Activated CD8-positive, alpha-beta memory T cell treated with anti-CD3 and anti-CD28 coated beads for 48 hours (primary cell): ENCODE measurements at places on chromosomes 1 and 21.

DNA sequence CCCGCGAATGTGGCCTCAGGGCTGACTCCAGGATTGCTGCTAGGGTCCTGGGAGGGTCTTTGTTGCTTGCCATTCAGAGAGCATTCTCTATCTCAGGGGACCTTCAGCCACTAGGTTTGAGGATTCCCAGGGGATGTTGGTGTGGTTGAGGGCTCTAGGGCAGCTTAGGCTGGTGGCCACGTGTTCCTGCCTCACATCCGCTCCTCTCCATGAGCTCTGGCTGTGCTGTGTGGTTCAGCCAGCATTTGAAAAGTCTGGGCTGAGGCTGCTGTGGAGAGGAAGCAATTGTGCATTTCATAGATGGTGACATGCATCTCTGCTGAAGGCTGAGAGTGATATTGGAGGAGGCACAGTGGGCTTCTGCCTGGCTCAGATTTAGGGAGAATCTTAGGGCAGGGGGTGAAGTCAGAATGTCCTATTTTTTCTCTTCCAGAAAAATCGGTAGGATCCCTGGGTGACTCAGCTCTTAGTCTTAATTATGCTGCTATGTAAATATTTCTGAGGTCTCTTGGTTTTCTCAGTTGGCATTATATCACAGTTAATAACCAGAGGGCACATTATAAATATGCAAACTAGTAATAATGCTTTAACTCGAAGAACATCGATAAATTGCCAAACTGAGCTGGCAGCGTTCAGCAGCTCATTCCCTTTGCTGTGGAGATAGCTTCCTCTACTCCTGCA is 182.3 kb downstream of the CAMTA1 start:
- no peak for DNase-seq

- DNase-seq, result no peak
Observed at GRCh38 chr1:162632217-162632666, at the start of gene DDR2. DDR2 (plus strand) TSS chr1:162632464; CDS start chr1:162719064, 86,600 bp downstream.

GRCh38 chr21:41650526-41651145 is 116.2 kb downstream of the RIPK4 start:
- DNase-seq, result no peak

DNA sequence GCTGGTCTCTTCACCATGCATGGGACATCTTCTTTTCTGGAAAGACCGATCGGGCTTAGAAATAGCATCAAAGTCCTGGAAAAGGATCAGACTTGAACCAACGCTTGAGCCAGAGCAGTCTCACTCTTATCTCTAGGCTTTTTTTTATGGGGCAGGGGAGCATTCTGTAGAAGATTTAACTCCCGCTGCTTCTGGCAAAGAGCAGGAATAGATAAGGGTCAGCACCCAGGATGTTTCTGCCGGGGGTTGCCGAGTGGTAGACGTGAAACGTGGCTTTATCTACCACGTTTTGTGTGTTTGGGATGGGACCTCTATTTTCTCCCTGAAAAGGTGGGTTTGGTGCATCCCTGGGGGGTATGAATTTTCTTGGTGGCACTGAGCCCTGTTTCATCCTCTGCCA is 18.8 kb downstream of the SPSB1 start:
- no peak for DNase-seq

DNA sequence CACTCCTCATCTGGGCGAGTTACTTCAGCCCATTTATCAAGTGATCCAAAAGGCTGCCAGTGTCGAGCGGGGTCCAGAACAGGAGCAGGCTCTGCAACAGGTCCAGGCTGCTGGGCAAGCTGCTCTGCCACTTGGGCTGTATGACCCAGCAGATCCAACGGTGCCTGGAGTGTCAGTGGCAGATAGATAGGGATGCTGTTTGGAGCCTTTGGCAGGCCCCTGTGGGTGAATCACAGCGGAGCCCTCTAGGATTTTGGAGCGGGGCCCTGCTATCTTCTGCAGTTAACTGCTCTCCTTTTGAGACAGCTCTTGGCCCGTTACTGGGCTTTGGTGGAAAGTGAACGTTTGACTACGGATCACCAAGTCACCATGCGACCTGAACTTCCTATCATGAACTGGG is 7.5 kb downstream of the MMEL1 start:
- no peak for DNase-seq

- no peak for DNase-seq
Observed at GRCh38 chr1:35437200-35437599, 120.0 kb downstream of the KIAA0319L start.

DNA sequence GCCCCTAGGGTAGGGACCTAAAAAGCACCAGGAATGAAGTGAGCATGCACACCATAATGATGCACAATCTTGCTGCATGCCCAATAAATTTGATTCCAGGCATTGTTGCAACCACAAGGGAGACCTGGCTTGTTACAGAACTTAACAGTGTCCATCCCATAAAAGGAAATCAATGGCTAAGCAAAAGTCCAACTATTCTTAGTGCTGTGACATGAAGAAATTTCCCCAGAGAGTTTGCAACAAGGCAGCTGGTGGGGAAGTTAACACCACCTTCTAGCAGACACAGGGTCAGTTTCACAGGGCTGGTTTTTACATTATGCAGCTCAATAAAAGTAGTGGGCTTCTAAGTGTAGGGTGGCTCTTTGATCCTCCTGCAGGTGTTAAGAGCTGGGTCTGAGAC is 221.1 kb downstream of the KCNJ6 start:
- no peak for DNase-seq

- no peak for DNase-seq
Observed at GRCh38 chr1:9687874-9688582, 36.5 kb downstream of the PIK3CD start.

DNA sequence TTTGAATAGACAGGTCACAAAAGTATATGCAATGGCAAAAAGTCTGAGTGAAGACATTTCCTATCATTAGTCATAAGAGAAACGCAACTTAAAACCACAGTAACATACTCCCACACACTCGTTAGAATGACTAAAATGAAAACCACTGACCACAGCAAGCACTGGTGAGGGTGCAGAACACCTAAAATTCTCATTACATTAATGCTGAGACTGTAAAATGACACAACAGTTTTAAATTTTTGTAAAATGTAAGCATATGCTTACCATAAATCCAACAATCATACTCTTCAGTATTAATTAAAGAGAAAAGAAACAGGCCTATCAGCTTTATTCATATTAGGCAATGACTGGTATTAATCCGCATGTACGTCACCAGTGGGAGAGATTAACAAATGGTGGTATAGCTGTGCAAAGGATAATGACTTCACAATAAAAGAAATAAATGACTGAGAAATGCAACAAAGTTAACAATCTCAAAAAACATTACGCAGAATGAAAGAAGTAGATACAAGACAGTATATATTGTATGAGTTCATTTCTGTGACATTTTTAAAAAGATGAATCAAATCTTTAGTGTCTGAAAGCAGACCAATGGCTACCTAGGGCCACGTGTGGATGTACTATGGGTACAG is 253.5 kb downstream of the AKT3 start:
- DNase-seq, result no peak

DNA sequence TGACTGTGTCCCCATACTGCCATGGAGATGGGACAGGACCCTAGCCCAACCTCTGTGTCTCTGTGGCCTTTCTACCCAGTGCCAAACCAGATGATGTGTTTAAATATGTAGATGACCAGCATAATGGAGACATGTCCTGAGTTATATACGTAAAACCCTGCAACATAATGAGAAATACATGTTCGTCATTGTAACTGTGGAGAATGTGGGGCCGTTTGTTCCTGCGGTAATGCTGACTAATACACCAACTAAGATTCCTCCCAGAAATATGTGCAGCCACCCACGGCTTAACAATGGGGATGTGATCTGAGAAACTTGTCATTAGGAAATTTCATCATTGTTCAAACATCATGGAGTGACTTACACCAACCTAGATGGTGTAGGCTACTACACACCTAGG is 71.7 kb upstream of the SIM2 start:
- DNase-seq, result no peak

GRCh38 chr1:194104247-194104844 is 917.9 kb upstream of the B3GALT2 start:
- no peak for DNase-seq

DNA sequence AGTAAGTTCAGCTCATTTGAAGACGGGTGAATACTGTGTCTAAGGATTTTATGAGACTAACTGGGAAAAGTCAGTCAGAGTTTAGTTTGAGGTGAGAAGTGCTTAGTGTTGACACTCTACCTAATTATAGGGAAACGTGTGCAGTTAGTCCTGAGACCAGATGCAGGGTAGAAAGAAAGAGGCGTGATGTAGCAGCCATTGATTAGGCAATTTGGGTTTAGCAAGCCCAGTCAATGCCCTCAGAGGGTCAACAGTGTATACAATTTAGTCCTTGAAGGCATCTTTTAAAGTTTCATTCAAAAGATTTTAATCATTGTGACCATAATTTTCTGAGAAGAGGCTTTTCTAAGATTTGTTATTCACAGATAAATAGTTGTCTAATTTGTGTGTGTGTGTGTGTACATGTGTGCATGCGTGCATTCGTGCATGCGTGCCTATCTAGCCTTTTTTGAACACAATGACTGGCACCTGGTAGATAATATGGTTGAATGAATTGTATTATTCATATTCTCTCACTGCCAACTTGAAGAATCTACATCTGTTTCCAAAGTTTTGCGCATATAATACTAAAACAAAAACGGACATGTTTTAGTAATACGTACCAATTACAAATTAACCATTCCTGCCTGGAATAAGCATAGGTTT is 332.9 kb downstream of the SRGAP2C start:
- no peak for DNase-seq

DNA sequence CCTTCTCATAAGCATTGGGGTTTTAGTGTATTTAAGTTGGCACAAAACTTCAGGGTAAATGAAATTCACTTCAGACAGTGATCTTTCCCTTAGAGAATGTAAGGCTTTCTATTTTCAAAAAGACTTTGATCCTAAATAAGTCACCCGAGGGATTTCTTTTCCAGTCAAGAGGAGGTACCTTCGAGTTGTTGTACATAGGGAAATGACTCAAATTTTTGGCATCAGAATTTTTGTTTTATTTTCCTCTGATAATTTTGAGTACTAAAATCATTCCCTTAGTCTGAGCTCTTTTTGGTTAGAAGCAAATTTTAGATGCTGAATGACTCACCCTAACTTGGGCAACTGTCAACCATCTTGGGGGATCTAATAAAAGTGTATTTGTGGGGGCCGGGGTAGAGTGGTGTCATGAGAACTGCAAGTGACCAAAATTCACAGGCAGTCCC is 193.9 kb downstream of the DHRS3 start:
- no peak for DNase-seq

DNA sequence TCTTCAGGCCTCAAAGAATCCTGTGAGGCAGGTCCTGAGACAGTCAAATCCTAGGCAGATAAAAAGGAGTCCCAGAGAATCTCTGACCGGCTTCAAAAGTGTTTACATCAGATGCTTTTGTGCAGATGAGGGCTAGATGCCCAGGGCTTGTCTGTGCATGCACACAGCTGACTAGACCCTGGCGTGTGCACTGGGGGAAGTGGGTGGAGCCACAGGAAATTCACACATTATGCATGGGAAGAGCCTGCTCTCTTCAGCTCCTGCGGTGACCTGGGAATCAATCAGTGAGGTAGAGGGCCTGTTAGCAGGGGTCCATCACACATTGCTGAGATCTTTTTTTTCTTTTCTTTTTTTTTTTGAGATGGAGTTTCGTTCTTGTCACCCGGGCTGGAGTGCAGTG is 36.6 kb upstream of the NHLH2 start:
- no peak for DNase-seq

GRCh38 chr21:38909929-38910328 is 104.2 kb downstream of the ETS2 start:
- DNase-seq, result no peak

GRCh38 chr1:226457307-226457712 is 49.4 kb upstream of the PARP1 start:
- peak; percentile 16 for DNase-seq

DNA sequence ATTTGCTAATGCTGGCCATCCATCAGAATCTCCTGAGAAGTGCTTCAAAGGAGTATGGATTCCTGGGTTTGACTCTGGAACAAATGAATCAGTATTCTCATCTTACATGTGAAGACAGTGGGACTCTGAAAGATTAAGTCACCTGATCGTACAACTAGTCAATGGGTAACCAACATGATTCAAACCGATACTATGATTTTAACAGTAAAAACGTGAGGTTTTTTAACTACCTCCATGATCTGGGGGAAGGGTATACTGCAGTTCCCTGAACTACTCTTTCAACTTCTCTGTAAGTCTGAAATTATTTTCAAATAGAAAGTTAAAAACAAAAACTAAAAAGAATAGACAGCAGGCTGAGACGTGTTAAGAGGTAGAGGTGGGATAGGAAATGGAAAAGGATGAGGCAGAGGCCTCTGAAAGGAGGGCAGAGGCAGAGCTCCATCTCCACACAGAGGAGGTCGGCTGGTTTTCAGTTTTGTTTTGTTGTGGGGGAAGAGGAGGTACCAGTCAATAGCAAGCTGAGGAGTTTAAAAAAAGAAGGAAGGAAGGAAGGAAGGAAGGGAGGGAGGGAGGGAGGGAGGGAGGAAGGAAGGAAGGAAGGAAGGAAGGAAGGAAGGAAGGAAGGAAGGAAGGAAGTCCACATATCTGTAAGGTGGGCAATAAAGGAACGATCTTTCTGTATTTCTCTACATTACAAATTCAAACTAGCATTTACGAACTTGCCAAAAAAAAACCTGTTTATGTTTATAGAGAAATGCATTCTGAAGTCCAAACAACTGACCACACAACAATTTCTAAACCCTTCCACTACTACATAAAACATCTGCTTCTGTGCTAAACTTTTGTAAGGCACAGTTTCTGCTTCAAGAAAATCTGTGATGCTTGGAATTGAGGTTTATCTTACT is 213.1 kb downstream of the RERE start:
- DNase-seq, result no peak

- no peak for DNase-seq
Observed at GRCh38 chr1:59554011-59554663, 257.2 kb downstream of the FGGY start.

- no peak for DNase-seq
Observed at GRCh38 chr1:209388358-209388757, 195.2 kb upstream of the CAMK1G start.

GRCh38 chr1:215056584-215056983 is 26.0 kb upstream of the KCNK2 start:
- DNase-seq, result no peak

GRCh38 chr1:194289569-194290266 is 1103.3 kb upstream of the B3GALT2 start:
- DNase-seq, result no peak

GRCh38 chr1:30384286-30385245 is 338.8 kb downstream of the MATN1 start:
- no peak for DNase-seq

- DNase-seq, result no peak
Observed at GRCh38 chr1:201020040-201020591, 3.4 kb downstream of the KIF21B start.

DNA sequence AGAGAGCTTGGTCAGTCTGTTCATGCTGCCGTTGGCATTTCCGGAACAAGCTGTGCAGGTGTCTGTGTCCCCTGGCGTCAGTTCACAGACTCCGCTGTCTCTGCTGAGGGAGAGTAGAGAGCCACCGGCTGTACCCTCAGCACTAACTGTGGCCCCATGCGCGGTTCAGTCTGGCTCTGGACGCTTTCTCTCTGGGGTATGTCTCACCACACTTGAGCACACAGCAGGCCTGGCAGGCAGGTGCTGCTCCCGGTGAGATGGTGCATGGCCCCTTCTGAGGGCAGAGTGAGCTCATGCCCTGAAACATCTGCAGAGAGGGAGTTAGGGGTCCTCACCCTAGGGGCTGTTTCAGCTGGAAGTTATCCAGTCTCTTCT is 60.0 kb upstream of the TLR5 start:
- no peak for DNase-seq

GRCh38 chr1:33443705-33444180 is 12.8 kb upstream of the PHC2 start:
- no peak for DNase-seq

- no peak for DNase-seq
Observed at GRCh38 chr1:204640578-204640977, 45.0 kb downstream of the LRRN2 start.
